GM23338 (cell line): ENCODE measurements at places on chromosomes 13 and 19.

- no peaks in the 10 kb centered on the region for H3K27me3 ChIP-seq
- H3K4me3 ChIP-seq, result no peak overlapping the region
- H3K4me1 ChIP-seq, result no peaks in the 10 kb centered on the region
- H3K36me3 ChIP-seq, result peaks cover 25% of the 10 kb centered on the region
Measured at GRCh38 chr19:11033763-11034162, 55.5 kb upstream of the LDLR start.

- no peak overlapping the region for H3K27ac ChIP-seq
- DNase-seq, result no peak
- no peaks in the 10 kb centered on the region for H3K36me3 ChIP-seq
Measured at GRCh38 chr13:112069061-112069844, 2.3 kb downstream of the SOX1 start.

DNA sequence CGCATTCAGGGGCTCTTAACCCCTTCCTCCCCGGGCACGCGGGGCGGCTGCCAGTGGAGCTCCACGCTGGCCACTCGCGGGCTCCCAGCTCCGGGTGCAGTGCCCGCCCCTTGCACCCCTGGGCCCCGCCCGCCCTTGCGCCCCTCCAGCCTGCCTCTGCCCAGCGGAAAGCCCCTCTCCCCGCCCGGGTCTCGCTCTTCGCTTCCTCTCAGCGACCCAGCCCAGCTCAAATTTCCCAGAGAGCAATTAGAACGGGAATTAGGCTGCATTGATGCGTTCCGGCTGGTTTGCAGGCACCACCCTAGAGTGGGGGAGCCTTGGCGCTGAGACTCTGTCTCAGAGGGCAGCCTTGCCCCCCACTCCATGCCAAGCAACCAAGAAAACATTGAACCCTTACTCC, 1.8 kb upstream of the GSX1 start:
- peaks cover 44% of the 10 kb centered on the region for H3K4me1 ChIP-seq
- no peak overlapping the region for H3K27ac ChIP-seq

- H3K4me3 ChIP-seq, result no peak overlapping the region
- H3K36me3 ChIP-seq, result no peaks in the 10 kb centered on the region
- no peak for DNase-seq
- H3K4me1 ChIP-seq, result peaks cover 15% of the 10 kb centered on the region
Measured at GRCh38 chr13:40120781-40121180, 465.3 kb downstream of the COG6 start.

DNA sequence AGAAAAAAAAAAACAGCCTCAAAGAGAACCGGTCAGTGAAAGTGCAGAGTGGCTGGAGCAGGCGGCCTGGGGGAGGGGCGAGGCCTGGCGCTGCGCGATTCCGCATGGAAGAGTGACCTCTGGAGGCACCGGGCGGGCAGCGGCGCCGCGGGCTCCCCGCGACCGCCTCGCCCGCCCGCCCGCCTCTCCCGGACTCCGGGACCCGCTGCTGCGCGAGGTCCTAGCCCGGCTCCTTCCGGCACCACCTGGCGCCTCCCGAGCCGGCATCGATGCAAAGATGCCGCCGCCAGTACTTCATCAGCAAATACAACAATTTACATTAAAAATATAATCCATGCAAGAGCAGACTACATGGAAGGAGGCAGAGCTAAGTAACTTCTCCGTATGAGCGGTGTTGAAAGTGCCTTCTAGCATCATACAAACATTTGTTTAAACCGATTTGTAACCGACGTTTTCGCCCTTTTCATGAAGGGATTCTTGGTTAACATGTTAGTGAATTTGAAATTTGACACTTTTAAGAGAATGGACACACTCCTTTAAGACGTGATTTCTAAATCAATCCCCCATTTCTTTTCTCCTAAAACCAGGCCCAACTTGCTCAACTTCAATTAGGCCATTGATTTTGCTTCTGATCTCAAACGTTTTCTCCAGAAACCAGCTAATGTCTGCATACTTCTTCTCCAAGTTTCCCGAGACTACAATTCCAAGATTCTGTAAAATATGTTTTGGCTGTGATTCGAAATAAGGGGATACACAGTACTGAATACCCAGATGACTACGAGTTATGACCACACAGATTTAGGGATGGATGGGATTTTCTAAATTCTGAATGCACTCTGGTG, 2.1 kb downstream of the EFNB2 start:
- no peaks in the 10 kb centered on the region for H3K36me3 ChIP-seq
- DNase-seq, result peak; percentile 88
- H3K27ac ChIP-seq, result no peak overlapping the region
- H3K27me3 ChIP-seq, result peaks cover 29% of the 10 kb centered on the region
- H3K4me3 ChIP-seq, result peak overlapping the region; percentile 58

DNA sequence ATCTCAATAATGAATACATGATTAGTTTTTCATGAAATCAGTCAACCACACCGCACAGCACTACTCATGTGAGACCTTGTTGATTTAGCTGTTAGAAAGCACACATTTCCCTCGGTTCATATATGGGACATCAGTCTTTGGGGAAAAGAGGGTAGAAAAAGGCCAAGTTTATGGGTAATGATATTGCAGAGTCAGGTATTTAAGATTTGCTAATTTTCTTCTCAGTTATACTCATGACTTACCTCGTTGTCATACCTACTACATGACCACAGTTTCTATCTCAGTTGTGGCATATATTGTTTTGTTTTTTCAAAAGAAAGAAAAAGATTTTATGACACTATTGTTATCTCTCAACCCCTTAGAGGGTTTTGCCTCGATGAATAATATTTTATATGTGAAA, 165.6 kb downstream of the POU4F1 start:
- H3K27me3 ChIP-seq, result no peaks in the 10 kb centered on the region
- H3K4me3 ChIP-seq, result no peak overlapping the region
- H3K36me3 ChIP-seq, result no peaks in the 10 kb centered on the region
- 0 out of 2 replicates have a peak, but pooled peaks cover 5% of the 10 kb centered on the region for H3K4me1 ChIP-seq
- H3K27ac ChIP-seq, result no peak overlapping the region
- no peak for DNase-seq
